Stimulated activated CD4-positive, alpha-beta T cell treated with anti-CD3 and anti-CD28 coated beads, Interleukin-1b, Interleukin-23, amount 100 ng/mL, for 1 hour (primary cell): ENCODE measurements at places on chromosomes 3 and 15.

DNA sequence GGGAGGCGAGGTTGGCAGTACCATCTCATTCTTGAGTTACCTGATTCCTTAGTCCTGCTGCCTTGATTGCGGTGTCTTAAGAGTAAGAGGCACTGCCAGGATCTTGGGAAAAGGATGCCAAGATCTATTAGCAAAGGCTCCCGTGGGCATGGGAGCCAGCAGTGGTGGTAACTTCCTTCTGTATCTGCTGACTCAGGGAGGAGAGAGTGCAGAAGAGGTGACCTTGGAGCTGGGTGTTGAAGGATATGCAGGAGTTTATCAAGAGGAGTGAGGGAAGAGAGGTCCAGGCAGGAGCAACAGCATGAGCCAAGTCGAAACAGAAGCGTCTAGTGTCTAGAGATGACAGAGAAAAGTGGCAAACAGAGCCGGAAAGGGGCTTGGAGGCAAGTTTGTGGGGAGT is 4.5 kb downstream of the MESP2 start:
- DNase-seq: no peak

DNA sequence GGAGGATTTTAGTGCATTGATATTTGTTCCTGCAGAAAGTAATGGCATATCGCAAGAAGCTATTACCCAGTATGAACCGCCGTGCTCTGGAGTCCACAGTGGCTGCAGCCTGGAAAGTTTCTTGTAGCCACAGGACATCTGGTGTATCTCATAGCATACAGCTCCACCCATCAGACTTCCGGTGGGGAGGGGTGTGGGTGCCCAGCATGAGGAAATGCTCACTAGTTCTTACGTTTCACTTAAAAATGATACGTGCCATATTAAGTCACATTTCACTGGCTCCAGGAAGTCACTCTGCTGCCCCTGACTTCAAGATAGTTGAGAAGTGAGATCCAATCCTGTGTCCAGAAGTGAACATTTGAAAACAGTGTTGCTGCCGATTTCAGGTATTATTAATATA is 990.4 kb downstream of the GBE1 start:
- no peak for DNase-seq

DNA sequence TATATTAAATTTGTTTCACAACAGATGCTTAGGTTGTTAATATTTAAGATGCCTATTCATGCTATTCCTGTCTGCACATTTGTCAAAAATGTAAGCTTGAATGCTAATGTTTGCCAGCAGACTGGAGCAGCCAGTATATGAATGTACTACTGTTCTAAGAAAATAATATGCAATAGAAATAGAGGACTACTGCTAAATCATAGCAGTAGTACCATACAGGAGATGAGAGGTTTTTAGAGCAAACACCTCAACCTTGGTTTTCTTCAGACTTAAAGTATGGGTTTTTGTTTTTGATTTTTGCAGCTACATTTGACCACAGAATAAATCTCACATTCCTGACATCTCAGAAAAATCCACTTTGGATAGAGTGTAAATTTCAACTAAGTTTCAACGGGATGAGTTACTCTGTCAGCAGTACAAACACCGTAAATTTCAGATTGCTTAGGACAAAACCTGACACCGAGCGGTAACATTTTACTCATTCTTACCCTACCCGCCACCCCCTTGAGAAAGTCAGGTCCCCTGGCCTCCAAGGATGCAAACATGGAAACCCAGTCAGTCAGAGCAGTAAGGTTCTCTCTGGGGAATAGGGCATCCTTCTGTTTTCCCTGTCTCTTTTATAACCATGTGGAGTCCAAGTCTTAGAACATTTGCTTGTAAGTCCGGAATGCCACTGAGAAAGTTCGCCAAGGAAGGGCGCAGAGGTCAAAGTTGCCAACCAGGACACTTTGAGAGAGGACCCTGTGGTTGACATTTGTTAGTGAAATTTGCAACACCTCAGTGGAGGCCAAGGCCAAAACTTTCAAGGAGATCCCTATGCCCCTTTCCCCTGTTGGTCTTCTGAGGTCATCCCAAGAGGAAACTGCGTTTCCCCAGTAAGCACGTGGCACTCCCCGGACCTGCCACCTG is 17.9 kb upstream of the SATB1 start:
- no peak for DNase-seq

- DNase-seq: no peak
Measured at GRCh38 chr15:65081758-65082157, 5.2 kb downstream of the KBTBD13 start.

GRCh38 chr15:85872125-85872524 is 77.4 kb upstream of the KLHL25 start:
- no peak for DNase-seq

GRCh38 chr3:42276141-42277132 is 10.5 kb upstream of the CCK start:
- no peak for DNase-seq

DNA sequence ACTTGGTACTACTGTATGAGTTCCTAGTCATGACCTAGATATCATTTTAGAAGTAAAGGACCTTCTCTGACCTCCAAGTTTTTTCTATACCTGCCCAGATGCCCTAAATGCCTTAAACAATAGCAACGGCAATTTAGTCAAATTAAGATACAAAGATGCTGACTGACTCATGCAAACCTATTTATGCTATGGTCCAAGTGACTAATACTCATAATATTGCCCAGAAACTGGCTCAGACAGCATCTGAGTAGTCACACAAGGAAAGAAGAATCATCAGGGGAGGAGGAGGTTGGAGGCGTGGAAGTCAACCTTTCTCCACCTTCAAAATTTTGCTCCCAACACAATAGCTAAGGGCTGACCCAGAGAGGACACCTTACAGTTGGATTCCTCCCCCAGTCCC is 6.8 kb downstream of the FYCO1 start:
- no peak for DNase-seq

DNA sequence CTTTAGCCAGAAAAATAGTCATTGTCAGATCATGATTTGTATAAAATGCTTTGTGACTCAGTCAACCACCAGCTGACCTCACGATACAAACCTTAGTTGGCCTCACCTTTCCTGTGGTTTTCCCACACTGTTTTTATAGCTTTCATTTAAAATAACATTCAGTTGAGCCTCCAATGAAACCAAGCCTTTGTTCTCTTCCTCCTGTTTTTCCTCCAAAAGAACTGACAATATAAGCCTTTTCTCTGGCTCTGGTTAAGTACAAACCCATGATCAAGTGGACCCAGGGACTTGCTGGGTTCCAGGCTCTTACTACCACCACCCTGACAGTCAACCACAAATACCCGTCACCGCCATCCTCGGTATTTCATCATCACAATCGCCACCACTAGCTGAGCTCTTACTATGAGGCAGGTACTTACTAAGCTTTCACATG is 81.7 kb downstream of the TAMM41 start:
- DNase-seq: no peak

DNA sequence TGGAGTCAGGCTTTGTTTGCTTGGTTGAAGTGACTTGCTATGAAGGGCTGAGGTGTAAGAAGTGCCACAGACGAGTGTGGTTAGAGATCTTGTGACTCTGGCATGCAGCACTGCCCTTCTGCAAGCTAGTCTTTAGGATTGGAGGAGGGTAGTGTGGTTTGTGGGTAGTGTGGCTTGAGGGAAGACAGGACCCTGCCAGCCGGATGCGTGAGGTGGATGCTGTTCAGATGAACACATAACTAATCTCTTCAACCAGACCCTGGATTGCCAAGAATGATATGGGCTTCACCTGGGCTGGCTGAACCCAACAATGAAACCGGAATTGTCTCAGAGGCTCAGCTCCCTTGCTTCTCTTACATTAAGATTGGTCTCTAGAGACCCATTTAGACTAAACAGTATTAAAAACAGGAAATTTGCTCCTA is 32.7 kb downstream of the STARD9 start:
- no peak for DNase-seq

GRCh38 chr15:22258398-22259150 is 178.2 kb downstream of the OR4M2 start:
- DNase-seq: no peak

DNA sequence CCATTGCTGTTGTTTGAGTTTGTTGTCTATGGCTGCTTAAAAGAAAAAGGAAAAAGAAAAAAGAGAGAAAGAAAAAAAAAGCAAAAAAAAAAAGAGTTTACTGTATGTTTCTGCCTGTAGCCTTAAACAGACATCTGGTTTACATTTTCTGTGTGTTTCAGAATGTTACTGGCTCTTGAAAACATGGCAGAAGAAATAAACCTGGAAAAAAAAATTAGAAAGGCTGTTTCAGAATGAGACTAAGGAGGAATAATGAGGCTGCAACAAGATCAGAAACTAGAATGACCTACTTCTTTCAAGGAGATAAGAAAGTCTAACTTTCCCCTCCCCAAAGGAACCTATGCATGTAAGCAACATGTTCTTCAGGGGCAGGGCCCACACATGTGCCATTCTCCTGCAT is 292.1 kb downstream of the DIPK2A start:
- DNase-seq: no peak

DNA sequence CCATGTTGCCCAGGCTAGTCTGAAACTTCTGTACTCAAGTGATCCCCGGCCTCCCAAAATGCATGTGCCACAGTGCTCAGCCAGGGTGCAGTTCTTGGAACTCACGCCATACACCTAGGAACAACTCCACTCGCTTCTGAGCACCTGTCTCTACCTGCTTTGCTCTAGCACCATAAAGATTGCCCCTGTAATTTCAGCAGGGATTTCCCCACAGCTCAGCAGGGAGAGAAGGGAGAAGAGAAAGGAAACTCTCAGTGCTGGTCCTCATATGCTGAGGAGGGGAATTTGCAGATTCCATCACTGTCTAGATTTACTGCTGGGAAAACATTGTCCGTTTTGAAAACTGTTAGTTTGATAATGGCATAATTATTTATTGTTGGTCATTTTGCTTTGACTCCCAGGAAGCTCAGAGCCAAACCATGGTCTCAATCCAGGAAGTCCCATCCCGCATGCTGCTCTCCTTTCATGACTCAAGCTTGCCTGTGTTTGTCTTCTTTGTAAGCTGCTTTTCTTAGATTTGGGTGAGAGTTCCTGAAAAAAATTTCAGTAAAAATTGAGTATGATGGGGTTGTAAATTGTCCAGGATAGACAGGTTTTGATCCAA is 24.2 kb downstream of the TRIM71 start:
- DNase-seq: no peak

GRCh38 chr3:159829539-159830227 is 159.0 kb upstream of the IL12A start:
- DNase-seq: no peak

DNA sequence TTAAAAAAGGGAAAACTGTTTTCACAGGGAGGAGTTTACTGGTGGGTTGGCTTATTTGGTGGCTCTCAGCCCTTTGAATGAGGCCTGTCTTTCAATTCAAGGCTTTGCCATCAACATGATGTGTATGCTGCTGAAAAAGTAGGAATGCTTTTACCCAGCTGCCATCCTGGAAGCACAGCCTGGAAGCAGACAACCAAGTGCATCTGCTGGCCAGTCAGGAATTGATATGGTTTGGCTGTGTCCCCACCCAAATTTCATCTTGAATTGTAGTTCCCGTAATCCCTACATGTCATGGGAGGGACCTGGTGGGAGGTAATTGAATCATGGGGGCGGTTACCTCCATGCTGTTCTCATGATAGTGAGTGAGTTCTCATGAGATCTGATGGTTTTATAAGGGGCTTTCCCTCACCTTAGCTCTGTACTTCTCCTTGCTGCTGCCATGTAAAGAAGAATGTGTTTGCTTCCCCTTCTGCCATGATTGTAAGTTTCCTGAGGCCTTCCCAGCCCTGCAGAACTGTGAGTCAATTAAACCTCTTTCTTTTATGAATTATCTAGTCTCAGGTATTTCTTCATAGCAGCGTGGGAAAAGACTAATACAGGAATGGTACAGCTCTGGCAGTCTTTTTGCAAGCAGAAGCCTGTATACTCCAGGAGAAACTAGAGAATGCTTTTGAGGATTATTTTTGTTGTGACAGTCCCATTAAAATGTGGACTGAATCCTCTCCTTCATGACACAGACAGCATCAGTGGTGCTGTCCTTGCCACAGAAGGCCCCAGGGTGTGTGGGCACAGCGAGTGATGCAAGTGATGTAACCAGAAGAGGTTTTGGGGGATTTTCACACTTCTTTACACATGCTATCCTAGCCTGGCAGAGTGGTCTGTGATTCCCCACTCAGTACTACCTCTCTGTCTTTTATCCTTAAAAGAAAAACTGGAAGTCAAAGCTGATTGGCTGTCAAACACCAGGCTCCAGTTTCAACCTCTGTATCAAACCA is 20.0 kb downstream of the PLCL2 start:
- no peak for DNase-seq

- DNase-seq: no peak
Measured at GRCh38 chr3:172272698-172273097, 175.6 kb downstream of the GHSR start.

GRCh38 chr15:80902298-80902801 is 87.3 kb downstream of the MESD start:
- DNase-seq: no peak

GRCh38 chr3:44721231-44722102 is 8.0 kb upstream of the ZNF501 start:
- DNase-seq: no peak

- DNase-seq: no peak
Measured at GRCh38 chr3:157488144-157488543, 15.1 kb downstream of the VEPH1 start.

DNA sequence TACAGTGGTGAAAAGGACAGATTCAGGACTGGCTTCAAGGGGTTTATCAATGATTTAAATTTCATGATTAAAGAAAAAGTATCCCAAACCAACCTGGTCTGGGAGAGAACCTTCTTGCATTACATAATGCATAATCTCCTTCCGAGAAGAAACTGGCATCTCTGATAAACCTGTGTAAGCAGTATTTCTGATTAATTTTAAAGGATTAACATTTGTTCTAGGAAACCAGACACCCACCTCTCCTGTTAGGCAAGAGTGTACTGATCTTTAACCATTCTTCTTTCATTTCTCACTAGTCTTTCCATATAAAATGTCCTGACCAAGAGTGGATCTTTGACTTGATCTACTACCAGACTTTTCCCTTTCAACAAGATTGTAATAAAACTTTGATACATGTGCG is 22.8 kb upstream of the PPP4R2 start:
- DNase-seq: no peak

GRCh38 chr3:37511463-37511920 is 337.1 kb upstream of the LRRFIP2 start:
- DNase-seq: no peak

GRCh38 chr15:87609894-87610293 is 646.6 kb downstream of the NTRK3 start:
- DNase-seq: no peak

- DNase-seq: no peak
Measured at GRCh38 chr3:64306745-64307144, 81.5 kb upstream of the PRICKLE2 start.

- no peak for DNase-seq
Measured at GRCh38 chr3:43531835-43532234, 90.0 kb downstream of the ANO10 start.

DNA sequence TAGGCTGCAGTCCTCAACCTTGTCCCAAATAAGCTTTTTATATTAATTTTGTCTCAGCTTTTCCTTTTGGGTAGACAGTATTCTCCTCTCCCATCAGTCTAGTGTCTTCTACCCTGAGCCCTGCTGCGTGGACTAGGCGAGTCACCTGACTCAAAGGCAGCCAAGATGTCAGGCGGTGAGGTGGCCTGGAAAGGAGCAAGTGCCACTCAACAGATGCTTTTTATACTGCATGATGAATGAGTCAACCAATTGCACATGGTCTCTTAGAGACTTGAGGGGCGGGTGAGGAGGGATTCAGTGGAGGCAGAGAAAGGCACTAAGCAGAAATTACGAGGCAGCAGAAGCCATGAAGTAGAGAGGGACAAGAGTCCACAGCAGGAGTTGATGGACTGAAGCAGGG is 95.9 kb downstream of the FRMD4B start:
- DNase-seq: no peak

- no peak for DNase-seq
Measured at GRCh38 chr3:49416867-49417266, 4.6 kb downstream of the TCTA start.

GRCh38 chr15:51828621-51829375 is 655 bp upstream of the TMOD3 start:
- DNase-seq: no peak
